ENCODE measurements at places on chromosomes 13 and 19. TPM values are rescaled to one million over a fixed set of nuclear protein-coding genes. Genes with fewer than 3 reads are reported as not detected.

The RASGRP4 gene
- 20.0 TPM for total RNA-seq

The ZNF492 gene
- total RNA-seq, result 0.18 TPM

The SIGLEC5 gene
- not detected for total RNA-seq

The DAND5 gene
- not detected for total RNA-seq

The CYP4F12 gene
- not detected for total RNA-seq

The KPNA3 gene
- 49.0 TPM for total RNA-seq

The TUBA3C gene
- total RNA-seq, result not detected

DNA sequence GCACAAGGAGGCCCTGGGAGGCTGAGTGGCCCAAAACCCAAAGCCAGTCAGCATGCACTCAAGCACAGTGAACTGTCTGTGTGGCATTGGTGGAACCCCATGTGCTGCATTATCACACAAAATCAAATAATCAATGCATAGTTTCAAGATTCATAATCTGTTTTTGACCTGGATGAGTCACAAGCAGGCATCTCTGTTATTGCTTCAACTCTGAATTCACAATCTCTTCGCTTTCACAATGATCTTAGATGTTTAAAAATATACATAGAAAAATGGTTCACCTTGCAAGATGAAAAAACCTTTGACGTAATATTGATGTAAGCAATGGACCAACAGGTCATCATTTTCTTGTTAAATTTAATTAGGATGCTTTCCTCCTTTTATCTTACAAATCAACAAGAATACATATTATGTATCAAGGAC is 455.4 kb downstream of the IRS2 start:
- DNase-seq, result no peak

- no peak for DNase-seq
Observed at GRCh38 chr13:43140985-43141384, 117.6 kb downstream of the DNAJC15 start.

DNA sequence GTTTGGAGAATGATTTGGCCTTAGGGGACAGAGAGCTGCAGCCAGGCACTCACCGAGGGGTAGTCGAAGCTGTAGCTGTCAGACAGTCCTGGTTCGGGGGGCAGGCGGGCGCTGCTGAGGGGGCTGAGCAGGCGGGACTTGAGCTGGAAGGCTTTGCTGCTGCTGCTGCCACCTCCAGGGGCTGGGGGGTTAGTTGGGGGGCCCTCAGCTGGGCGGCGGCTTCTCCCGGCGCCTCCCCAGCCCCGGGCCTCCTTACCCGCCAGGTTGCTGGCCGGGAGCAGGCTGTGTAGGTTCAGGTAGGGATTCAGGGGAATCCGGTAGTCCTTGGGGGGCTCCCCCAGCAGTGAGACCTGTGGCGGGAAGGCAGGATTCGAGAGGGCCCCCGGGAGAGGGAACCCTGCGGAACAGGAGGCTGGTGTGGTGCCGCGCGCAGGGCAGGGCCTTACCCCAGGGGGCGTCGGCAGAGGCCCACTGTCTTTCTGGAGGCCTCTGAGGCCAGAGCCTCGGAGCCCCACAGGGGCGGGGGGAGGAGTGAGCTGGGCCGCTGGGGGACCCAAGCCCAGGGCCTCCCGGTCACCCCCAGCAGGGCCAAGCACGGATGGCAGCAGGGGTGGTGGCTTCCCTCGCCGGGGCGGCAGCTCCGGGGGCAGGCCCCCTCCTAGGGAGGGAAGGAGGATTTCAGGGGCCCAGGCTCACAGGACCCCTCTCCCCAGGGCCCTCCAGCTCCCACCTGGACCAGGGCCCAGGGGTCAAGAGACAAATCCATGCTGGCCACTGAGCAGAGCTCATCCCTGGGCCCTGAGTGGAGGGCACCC is 5.0 kb upstream of the FDX2 start:
- DNase-seq, result no peak

DNA sequence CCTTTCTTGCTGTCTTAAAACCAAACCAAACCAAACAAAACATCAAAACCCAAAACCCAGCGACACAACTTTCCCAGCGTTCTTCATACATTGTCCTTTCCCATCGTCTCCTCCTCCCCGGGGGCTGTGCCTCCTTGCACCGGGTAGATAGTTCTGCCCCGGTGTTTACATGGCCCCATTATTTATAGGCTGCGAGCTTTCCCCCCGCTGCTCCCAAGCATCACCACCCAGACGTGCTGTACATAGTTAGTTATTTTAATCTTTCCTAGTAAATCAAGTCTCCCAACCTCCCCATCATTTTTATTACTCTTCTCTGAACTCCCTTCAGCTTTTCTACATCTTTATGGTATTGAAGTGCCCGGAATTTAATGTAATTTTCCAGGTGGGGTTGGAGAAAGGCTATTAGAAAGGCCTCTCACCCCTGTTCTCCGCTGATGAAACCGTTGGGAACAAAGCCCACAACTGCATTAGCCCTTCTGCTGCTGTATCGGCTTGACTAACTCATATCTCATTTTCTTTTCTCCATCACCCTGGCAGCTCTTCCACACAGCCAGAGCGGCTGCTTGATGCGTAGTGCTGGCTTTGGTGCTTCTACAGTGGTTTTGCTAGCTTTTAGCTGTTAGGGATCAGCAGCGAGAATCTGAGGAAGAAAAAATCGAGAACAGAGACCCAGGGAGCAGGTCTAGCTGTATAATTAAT is 53.1 kb downstream of the FGF9 start:
- DNase-seq, result no peak

- DNase-seq, result no peak
Observed at GRCh38 chr13:57899096-57899495, 267.6 kb downstream of the PCDH17 start.

DNA sequence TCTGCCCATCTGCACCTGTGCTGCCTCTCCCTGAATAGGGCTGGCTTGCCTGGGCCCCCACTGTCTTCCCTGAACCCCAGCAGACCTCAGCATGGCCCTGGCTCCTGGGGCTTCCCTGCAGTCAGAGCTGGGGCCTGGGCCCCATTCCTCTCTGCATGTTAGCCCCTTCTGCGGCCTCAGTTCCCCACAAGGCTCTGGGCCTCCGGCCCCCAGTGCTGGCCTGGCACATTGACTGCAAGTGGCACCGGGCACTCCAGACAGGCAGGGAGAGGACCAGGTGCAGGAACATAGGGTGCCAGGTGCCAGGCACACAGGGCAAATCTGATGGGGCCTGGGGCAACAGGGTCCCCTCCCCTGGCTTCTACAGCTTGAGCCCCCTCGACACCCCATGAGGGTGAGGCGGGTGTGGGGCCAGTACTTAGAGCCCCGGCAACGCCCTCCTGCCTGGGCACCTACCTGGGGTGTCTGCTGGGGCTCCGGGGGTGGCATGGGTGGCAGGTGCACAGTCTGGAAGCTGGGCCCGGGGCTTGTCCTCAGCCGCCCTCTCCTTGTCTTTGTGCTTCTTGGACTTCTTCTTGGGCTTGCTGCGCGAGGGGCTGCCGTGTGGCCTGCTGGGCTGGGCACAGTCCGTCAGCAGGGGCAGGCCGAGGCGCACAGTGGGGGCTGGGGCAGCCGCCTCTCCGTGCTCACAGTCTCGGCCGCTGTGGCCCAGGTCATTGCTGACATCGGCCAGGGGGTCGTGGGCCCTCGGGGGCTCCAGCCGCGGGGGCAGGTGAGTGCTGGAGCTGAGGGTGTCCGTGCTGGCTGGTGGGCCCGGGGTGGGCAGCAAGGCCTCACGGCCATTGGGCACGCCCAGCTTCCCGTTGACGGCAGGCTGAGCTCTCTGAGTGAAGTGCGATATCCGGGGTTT is 12.3 kb upstream of the ISYNA1 start:
- DNase-seq, result no peak

DNA sequence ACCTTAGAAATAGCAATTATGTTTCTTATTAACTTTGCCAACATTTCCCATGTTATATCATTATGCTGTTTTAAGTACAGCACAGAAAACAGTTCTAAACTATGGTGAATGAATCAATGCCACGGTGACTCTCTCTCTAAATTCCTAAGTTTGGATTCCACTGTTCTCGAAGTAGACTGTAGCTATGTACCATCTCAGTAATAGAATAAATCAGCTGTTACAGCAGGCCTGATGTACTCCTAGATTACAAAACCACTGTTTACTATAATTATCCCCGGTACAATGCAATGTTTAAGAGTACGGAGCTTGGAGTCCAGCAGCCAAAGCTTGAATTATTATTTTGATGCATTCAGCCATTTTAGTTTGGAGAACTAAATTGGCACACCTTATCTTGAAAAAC is 476.3 kb upstream of the SLITRK1 start:
- DNase-seq, result no peak

DNA sequence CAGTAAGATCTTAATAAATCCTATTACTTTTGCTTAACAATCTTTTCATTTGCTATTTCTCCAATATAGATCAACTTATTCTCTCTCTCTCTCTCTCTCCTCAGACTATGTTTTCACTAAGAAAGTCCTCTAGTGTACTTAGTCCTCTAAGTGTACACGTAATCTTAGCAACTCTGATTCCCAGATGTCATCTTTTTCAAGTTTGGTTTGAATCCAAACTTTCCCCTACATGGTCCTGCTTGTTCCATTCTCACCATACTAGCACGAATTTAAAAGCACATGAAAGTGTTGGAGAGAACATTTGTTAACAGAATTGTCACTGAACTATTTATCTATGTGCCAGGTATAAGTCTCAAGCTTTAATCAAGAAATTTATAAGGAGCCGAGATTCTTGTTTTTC is 202.9 kb downstream of the SPRY2 start:
- no peak for DNase-seq

DNA sequence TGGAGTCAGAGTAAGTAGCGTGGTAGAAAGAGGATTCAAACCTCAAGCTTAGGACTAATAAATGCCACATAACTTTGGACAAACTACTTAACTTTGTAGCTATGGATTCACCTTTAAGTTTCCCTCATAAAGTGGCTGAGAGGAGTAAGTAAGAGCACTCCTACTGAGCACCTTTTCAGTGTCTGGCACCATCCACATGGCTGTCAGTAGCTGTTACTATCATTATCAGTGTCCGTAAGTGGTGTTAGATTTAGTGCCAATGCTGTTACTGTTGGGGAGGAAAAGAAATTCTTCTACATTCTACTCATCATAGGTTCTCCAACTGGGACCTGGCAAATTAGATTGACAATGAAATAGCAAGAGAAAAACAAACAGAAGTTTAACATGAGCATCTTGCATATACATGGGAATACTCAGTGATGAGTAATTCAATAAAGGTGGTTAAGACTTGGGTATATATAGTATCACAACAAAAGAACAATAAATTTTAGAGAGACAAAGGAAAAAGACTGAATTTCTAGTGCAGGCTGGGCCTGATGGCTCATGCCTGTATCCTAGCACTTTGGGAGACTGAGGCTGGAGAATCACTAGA is 165.6 kb upstream of the NBEA start:
- DNase-seq, result no peak

- no peak for DNase-seq
Observed at GRCh38 chr13:95660981-95661581, 15.9 kb upstream of the DNAJC3 start.

- no peak for DNase-seq
Observed at GRCh38 chr13:89205856-89206520, 1534.8 kb downstream of the SLITRK5 start.

- no peak for DNase-seq
Observed at GRCh38 chr19:55028757-55029156, 9.3 kb downstream of the GP6 start.

DNA sequence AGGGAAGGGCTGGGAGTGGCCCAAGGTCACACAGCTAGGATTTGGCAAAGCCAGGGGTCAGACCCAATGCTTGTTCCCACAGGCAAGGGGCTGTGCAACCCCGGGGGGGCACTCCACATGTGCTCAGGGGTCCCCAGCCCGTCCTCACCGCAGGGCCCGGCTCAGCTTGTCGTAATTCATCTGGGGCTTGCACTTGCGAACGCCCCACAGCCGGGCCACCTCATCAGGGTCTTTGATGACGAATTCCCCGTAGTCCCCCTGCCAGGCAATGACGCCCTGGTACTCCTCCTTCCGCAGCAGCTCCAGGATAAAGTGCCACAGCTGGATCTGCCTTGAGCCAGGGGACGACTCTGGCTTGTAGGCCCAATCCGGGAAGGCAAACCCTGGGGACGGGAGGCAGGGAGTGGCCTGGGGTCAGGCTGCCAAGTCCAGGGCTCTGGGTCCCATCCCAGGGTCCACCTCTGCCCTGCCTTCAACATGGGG is 4.7 kb downstream of the ERF start:
- DNase-seq, result no peak

DNA sequence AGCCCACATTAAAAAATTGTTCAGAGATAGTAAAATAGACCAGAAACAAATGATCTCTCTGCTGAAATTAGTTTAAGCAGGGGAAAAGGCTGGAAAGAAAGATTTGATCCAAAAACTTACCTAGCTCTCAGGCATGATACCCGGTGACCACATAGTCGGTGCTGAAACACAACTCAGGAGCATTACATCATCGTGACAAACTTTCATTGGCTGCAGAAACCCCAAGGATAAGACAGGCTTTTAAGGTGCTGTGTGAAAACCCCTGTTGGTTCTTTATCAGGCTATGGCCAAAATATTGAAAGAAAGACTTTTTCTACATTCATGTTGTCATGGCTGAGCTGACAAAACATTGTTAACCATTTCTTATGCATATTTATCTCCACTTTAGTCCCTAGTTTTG is 171.7 kb upstream of the KLF12 start:
- no peak for DNase-seq

DNA sequence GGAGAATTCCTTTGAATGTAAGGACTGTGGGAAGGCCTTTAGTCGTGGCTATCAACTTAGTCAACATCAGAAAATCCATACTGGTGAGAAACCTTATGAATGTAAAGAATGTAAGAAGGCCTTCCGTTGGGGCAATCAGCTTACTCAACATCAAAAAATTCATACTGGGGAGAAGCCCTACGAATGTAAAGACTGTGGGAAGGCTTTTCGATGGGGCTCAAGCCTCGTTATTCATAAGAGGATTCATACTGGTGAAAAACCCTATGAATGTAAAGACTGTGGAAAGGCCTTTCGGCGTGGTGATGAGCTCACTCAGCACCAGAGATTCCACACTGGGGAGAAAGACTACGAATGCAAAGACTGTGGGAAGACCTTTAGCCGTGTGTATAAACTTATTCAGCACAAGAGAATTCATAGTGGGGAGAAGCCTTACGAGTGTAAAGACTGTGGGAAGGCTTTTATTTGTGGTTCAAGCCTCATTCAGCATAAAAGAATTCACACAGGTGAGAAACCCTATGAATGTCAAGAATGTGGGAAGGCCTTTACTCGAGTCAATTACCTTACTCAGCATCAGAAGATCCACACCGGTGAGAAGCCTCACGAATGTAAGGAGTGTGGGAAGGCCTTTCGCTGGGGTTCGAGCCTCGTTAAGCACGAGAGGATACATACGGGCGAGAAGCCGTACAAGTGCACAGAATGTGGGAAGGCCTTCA is 39.2 kb downstream of the ZNF331 start:
- DNase-seq, result no peak

- no peak for DNase-seq
Observed at GRCh38 chr13:91698308-91698707, 299.9 kb downstream of the GPC5 start.

DNA sequence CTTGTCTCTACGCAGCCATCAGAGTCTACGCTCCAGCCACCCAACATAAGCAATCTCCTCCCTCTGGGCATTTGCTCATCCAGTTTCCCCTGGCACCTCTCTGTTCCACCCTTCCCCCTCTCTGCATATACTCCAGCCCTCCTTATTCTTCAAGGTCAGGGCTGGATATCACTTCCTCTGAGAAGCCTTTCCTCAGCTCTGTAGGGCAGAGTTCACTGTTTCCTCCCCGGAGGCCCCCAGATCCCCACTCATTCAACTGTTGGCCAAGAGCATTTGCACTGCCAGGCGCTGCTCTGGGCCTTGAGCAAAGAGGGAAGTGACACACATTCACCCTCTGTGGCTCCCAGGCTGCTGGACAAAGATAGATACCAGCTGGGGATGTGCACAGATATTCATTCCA is 3.3 kb downstream of the FCGRT start:
- no peak for DNase-seq

- DNase-seq, result no peak
Observed at GRCh38 chr13:111909971-111910671, 156.8 kb upstream of the SOX1 start.

- no peak for DNase-seq
Observed at GRCh38 chr19:13803038-13803437, 7.8 kb downstream of the ZSWIM4 start.
